ENCODE measurements at places on chromosomes 16 and 17. TPM values are rescaled to one million over a fixed set of nuclear protein-coding genes. Genes with fewer than 3 reads are reported as not detected.

KRTAP9-8 gene
- not detected for total RNA-seq

RPL13 gene
- total RNA-seq, result 1,678 TPM

CDH15 gene
- 0.21 TPM for total RNA-seq

CLEC10A gene
- total RNA-seq, result 7.7 TPM

NOS2 gene
- 0.48 TPM for total RNA-seq

C16orf54 gene
- total RNA-seq, result 3.1 TPM

MYOCD gene
- total RNA-seq, result 251 TPM

TP53TG3B gene
- not detected for total RNA-seq

PLXDC1 gene
- total RNA-seq, result 7.2 TPM

CCDC40 gene
- 11.3 TPM for total RNA-seq

P2RX5 gene
- 1.3 TPM for total RNA-seq

LGALS9B gene
- total RNA-seq, result not detected

MC1R gene
- total RNA-seq, result 10.2 TPM

TBC1D3E gene
- not detected for total RNA-seq

KCNG4 gene
- not detected for total RNA-seq

PRDM7 gene
- total RNA-seq, result not detected

OR2C1 gene
- not detected for total RNA-seq

LITAFD gene
- total RNA-seq, result not detected

ZNF75A gene
- total RNA-seq, result 28.1 TPM

SOST gene
- total RNA-seq, result 21.7 TPM

KRTAP9-2 gene
- not detected for total RNA-seq

PRR14 gene
- total RNA-seq, result 53.4 TPM

OTOP3 gene
- total RNA-seq, result not detected

DOC2A gene
- total RNA-seq, result 1.8 TPM

GPR179 gene
- not detected for total RNA-seq

GRIN2C gene
- 1.6 TPM for total RNA-seq

VPS25 gene
- 33.8 TPM for total RNA-seq

SHISA6 gene
- 0.13 TPM for total RNA-seq

HMOX2 gene
- 28.6 TPM for total RNA-seq

LIG3 gene
- total RNA-seq, result 33.0 TPM

HS3ST3A1 gene
- total RNA-seq, result 0.33 TPM

UMOD gene
- not detected for total RNA-seq

KRT24 gene
- total RNA-seq, result not detected

SLC46A1 gene
- total RNA-seq, result 6.4 TPM

KRT27 gene
- total RNA-seq, result not detected

STAC2 gene
- total RNA-seq, result 29.2 TPM

KLHL10 gene
- total RNA-seq, result 0.36 TPM

KCNJ2 gene
- 5.1 TPM for total RNA-seq

EME1 gene
- not detected for total RNA-seq

PSMD3 gene
- total RNA-seq, result 60.5 TPM

SLC12A4 gene
- 139 TPM for total RNA-seq

RHBDF1 gene
- total RNA-seq, result 91.0 TPM

SCGB1C2 gene
- total RNA-seq, result not detected

DHX40 gene
- 29.3 TPM for total RNA-seq

SYT17 gene
- 2.5 TPM for total RNA-seq

SLC35B1 gene
- total RNA-seq, result 31.5 TPM

C1QL1 gene
- not detected for total RNA-seq

Measured in aorta (tissue), 5 donors.